ENCODE measurements at places on chromosomes 11 and 22.

DNA sequence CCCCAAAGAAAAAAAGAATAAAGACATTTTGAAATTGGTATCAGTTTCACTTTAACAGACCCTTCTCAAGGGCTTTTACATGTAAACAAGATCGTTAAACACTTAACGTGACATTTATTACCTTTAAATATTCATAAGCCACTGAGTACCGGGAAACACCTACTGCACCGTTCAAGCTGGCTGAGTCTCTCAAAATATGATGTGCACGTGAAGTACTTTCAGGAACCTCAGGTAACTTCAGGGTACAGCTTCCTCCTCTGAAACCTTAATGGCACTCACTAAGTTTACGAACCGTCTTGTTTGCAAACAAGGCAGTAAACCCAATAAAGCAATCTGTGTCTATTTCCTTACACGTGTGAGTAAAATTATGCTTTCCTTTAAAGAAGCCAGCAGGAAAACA lies 105.5 kb upstream of the TENM4 start:
- no peak for DNase-seq

- DNase-seq = no peak
Measured at GRCh38 chr11:129528296-129528695, 152.6 kb downstream of the BARX2 start.

GRCh38 chr11:39174196-39174595 lies 2285.3 kb downstream of the LRRC4C start:
- no peak for DNase-seq

DNA sequence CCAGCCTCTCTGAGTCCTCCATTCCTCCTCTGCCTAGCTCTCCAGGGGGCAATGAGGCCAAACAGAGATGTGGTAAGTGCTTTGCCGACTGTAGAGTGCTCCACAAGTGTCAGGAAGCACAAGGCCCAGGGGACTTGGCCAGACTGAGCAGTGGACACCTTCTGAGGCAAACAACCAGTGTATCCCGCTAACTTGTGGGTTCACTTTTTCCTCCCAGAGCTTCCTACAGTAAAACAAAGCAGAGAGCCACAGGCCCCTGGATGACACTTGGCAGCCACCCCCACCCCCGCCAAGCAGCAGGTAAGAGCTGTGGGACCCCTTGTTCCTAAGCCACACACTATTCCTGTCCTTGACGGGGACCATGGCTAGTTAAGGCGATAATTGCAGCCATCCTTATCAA lies 160.9 kb downstream of the CACNA1I start:
- no peak for DNase-seq

DNA sequence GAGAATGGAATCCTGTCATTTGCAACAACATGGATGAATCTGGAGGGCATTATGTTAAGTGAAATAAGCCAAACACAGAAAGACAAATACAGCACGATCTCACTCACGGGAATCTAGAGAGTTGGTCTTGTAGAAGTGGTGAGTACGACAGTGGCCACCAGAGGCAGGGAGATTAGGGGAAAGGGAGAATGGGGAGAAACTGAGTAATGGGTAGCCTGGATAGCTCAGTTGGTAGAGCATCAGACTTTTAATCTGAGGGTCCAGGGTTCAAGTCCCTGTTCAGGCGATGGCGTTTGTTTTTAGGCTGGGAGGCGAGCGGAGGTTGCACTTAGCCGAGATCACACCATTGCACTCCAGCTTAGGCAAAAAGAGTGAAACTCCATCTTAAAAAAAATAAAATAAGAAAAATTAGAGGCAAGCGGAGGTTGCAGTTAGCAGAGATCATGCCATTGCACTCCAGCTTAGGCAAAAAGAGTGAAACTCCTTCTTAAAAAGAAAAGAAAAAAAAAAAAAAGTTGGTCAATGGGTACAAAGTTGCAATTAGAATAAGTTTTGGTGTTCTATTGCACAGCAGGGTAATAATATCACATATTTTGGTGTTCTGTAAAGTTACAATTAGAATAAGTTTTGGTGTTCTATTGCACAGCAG lies 95.7 kb upstream of the UBASH3B start:
- DNase-seq = no peak

DNA sequence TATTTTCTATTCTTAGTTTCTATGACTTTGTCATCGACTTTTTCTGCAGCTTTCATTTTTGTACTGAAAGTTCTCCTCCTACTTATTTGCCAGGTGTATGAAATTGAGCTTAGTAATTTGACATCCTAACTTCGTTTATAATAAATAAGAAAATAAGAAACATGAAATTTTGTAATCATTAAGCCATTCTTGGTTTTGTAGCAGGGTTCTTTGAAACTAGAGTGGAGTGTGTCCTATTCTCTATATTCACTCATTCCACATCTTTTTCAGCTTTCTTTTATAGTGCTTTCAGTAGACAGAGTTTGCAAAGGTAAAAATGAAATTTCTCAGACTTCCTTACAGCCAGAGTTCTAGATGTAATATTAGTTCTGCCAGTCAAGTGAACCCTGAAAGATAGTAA lies 47.8 kb downstream of the FANCF start:
- DNase-seq = no peak

DNA sequence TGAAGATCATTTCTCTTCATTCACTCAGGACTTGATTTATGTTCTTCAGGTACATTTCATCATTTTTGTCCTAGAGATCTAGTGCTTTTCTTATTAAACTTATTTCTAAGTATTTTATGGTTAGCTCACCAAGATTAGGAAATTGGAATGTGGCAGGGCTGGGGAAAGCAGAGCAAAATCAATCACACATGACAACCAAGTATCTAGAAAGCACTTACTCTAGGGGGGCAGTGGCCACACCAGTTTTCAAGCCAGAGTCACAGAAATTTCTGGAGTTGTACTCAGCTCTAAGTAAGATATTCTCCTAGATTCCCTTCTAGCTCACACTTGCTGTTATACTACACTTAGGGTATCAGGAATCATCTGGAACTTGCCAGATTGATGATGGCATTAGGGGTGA lies 33.3 kb upstream of the MYEOV start:
- DNase-seq = no peak

GRCh38 chr22:21764038-21764804 lies 28.6 kb upstream of the YPEL1 start:
- no peak for DNase-seq

DNA sequence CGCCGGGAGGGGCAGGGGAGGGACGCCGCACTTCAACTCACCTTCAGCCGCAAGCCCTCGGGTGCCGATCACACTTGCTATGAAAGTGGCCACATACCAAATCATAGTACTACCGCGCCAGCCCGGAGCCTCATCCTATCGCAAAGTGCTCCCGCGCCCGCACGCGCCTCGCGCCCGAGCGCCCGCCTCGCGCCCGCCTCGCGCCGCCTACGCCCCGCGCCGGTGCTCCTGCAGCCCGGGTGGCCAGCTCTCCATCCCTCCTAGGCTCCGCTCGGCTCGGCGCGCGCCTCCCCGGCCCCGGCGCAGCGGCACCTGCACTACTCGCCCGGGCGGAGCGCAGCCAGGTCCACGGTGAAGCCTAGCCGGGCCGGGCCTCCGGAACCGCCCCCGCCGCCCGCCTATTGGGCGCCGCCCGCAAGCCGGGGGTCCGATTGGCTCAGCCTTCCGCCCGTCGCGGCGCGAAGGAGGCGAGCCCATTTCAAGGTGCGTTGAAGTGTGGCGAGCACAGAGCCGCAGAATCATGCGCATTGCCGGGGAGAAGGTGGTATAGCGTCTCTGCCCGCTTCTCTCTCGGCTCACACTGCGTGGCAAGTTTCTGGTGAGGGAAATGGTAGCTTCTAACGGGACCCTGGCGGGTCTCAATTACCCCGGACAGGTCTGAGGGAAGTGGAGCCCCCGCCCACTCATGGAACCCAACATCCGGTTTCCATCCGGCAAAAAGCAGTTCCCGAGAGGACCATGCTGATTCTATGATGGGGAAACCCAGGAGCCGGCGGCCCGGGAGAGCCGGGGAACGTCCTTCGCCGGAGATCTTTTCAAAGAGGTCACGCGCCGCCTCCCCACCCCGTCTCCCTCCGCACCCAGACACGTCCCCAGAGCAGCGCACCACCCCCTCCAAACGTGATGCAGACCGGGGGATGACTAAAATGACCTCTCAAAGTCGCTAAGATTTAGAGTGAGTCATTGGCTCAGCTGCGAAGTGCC lies at the start of gene IGSF9B:
Gene IGSF9B, minus strand, starts transcription at position 319 of the 984 bp plus-strand sequence. Its CDS starts 214 bp downstream, at position 105.
- peak; percentile 87 for DNase-seq

DNA sequence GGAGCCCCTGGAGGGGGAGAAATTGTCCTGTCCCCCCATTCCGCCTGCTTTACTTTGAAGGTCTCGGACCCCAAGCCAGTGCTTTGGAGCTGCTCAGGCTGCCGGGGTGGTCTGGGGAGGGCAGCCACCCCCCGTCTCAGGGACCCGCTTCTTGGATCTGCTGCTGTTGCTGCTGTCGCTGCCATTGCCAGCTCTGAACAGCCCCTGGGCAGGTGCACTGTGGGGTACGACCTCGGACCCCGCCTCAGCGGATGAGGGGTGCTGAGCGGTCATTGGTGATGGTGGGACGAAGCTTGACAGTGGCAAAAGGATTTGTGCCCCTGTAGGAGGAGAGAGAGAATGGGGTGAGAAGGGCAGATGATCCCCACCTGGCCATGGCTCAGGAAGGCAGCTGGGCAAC lies 1.1 kb upstream of the SLC16A8 start:
- peak; percentile 20 for DNase-seq

DNA sequence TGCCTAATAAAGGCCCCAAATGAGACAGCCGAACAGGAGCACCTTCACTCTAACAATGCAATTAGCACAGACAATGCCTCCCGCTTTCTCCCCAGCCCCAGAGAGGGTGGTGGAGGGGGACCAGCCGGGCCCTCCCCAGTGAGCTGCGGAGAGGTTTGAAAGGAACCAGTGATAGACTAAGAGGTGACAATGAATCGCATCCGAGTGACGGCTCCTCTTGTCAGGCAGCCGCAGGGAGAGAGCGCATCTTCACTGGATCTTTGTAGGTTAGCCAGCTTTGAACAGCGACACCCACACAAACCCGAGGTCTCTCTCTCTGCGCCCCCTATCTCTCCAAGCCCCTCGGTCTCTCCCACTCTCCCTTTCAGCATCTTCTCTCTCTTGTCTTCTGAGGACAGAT lies 28.0 kb downstream of the FLRT1 start:
- no peak for DNase-seq

DNA sequence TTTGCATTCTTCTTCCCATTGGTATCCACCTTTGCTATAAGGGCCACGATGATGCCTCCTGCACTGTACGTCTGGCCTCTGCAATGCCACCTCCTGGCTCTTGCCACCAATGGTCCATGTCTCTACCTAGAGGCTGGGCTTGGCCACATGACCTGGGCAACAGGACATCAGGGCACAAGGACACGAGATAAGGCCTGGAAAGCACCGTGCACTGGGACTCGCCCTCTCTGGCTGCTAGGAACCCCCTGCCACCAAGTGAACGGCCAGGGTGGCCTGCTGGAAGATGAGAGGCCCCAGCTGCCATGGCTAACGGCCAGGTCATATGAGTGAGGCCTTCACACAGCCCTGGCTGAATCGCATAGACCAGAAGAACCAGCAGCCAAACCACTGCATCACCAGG lies 87.4 kb downstream of the TRMU start:
- DNase-seq = peak; percentile 48

Measured in lower lobe of right lung (tissue), 2 donors.